GM12878 (cell line): ENCODE measurements at places on chromosomes 5 and 9. TPM values are rescaled to one million over a fixed set of nuclear protein-coding genes. Genes with fewer than 3 reads are reported as not detected.

ANXA2R gene
- polyA plus RNA-seq: 6.2 and 6.7 TPM in 2 replicates

NR5A1 gene
- polyA plus RNA-seq: not detected in 2 replicates

PAPPA gene
- polyA plus RNA-seq: 0.14 and 0.19 TPM in 2 replicates

SOWAHA gene
- polyA plus RNA-seq: not detected in 2 replicates

BTNL3 gene
- polyA plus RNA-seq: not detected in 2 replicates

MAMDC2 gene
- 0.09 TPM in 1 of 2 replicates, not detected in the other for polyA plus RNA-seq

EPB41L4A gene
- polyA plus RNA-seq: 0.29 and 0.33 TPM in 2 replicates

SLC6A19 gene
- polyA plus RNA-seq: not detected in 2 replicates

ALAD gene
- 11.6 and 12.5 TPM in 2 replicates for polyA plus RNA-seq

SPATA31E1 gene
- not detected in 2 replicates for polyA plus RNA-seq

FRMPD1 gene
- polyA plus RNA-seq: not detected in 2 replicates

JAKMIP2 gene
- 0.51 and 1.4 TPM in 2 replicates for polyA plus RNA-seq

SOHLH1 gene
- not detected in 2 replicates for polyA plus RNA-seq

AFAP1L1 gene
- not detected in 2 replicates for polyA plus RNA-seq

PRRT1B gene
- not detected in 2 replicates for polyA plus RNA-seq

GAPT gene
- not detected in 2 replicates for polyA plus RNA-seq

ADAMTS2 gene
- polyA plus RNA-seq: not detected in 2 replicates
